ENCODE measurements at places on chromosomes 16 and 17.

DNA sequence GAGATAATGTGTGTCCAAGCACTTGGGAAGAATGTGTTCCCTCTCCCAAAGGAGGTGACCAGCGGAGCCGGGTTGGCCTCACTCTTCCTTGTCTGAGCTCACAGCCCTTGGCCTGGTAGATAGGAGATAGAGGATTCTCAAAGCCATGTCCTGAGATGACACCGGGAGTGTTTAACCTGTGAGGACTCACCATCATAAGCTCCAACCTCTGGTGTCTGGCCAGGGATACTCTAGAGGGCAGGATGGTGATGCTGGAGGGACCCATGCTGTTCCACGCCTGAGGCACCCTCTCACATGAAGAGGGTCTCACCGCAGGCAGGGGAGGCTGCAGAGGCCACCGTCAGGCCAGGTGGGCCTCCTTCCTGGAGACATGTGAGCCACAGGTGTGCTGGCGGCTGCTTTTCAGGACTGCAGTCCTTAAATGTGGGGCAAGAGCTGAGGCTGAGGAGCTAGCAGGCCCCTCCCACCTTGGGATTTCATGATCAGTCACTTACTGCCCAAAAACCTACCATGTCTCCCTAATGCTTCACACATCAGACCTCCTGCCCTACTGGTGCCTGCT, 6.6 kb upstream of the ZNF629 start:
- DNase-seq: no peak

- DNase-seq: no peak
Measured at GRCh38 chr17:48488548-48489106, 42.2 kb downstream of the HOXB1 start.

GRCh38 chr16:50548125-50548908, at the start of gene NKD1:
NKD1 (plus strand) TSS chr16:50548396; CDS start chr16:50548554, 158 bp downstream.
- peak; percentile 77 for DNase-seq

- no peak for DNase-seq
Measured at GRCh38 chr17:56809106-56809819, 24.5 kb downstream of the C17orf67 start.

DNA sequence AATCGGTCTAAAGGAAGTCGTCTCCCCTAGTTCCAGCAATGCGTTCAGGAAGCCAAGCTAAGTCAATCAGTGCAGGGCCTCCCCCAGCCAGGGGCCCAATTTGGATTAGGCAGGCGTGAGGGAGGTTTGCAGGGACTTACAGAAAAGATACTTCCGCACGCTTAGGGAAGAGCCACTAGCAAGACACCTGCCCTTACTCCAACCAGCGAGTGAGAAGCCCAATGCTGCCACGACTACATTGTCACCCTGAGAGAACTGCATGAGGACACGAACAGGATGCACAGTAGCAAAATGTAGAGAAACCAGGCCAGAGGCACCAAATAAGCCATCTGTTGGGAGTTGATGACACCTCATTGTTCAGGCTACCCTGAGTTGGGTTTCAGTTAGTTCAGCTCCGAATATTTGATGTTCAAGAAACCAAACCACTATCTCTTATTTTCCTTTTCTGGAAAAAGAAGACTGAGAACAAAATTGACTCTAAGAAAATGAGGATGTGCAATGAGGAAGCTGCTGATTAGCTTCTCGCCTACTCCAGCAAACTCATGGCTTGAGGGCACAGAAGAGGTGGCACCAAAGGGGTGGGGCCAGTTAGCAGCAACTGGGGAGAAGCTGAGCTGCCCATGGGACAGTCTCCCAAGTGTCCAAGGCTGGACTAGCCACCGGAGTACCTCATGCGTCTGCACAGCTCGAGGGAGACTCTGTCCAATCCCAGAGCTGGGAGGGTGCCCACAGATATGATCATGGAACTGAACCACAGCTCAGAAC, 29.3 kb downstream of the TK2 start:
- DNase-seq: no peak

DNA sequence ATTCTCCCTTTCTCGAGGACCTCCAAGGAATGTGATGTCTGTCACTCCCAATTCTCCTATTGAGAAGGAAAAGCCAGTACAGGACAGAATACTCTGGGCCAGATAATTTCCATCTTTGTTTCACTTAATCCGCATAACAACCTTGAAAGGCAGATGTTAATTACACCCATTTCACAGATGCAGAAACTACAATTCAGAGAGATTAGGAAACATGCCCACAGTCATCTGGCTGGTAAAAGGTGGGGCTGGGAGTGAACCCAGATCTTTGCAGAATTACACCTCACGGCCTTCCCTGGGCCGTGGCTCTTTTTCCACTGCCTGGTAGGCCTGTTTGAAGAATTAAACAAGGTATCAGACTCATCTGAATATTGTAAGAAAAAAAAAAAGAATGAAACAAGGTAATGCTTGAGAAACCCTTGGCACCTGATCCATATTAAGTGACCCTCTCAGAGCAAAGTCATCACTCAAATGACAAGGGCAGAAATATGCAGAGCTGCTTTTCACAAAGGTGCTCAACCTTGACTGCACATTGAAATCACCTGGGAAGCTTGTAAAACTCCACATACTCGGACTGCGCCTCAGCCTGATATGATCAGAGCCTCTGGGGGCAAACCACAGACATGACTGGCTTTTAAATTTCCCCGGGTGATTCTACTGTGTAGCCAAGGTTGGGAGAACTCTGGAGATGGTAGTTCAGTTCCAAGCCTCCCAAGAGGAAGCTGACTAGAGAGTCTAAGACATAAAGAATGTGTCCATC, 16.6 kb upstream of the G6PC1 start:
- DNase-seq: no peak

- peak; percentile 63 for DNase-seq
Measured at GRCh38 chr16:87278191-87279093, 38.8 kb downstream of the C16orf95 start.

DNA sequence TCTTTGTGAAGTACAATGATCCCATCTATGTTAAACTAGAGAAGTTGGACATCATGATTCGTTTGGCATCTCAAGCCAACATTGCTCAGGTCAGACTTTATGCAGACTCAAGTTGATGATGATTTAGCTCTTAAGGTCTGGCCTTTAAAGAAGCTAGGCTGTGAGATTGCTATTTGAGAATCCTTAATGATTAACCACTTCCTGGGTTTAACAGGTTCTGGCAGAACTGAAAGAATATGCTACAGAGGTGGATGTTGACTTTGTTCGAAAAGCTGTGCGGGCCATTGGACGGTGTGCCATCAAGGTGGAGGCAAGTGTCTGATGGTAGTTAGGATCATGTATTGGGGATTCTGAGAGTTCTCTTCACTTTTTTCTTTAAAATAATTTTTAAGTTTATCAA, 40.3 kb downstream of the AP2B1 start:
- DNase-seq: no peak

DNA sequence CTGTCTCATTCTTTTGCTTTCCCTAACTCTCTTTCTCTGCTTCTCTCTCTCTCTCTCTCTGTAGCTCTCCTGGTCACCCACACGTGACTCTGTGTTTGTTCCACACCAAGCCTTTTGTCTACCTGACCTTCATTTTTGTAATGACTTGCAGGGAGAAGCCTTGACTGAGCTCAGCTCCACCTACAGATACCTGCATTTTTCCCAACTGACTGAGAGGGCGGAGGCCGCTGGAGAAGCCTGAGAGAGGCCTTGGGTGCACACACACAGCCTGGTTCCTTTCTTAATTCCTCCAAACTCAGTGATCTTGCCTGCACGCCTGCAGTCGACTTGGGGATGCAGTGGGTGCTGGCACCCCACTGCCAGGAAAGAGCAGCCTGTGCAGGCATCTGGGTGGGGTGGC, 68.8 kb downstream of the LYRM1 start:
- no peak for DNase-seq

- no peak for DNase-seq
Measured at GRCh38 chr16:34803683-34804416, 1344.4 kb downstream of the TP53TG3F start.

DNA sequence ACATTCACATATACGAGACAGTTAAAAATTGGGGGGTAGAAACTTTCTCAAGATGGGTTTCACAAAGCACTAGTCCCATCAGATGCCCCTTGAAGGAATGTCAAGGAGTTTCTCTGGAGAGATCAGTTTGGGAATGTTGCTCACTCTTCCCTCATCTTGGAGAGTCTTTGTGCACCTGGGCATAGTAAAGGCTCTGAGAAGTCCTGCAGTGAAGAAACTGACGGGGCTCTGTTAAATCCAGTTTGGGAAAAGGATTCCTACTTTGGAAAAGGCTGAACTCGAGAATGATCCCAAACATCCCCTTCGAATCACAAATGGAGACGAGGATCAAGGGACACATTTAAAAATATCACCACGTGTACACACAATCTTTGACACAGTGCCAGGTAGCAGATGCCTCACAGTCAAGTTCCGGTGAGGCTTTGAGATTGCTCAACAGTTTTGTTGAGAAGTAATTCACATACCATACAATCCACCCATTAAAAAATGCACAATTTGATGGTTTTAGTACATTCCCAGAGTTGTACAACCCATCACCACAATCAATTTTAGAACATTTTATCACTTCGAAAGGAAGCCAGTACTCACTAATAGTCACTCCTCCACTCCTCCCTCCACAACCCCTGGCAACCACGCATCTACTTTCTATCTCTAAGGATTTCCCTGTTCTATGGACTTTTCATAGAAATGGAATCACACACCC, 203.4 kb upstream of the FOXF1 start:
- no peak for DNase-seq

- DNase-seq: no peak
Measured at GRCh38 chr16:27751676-27752075, 201.7 kb downstream of the KATNIP start.

DNA sequence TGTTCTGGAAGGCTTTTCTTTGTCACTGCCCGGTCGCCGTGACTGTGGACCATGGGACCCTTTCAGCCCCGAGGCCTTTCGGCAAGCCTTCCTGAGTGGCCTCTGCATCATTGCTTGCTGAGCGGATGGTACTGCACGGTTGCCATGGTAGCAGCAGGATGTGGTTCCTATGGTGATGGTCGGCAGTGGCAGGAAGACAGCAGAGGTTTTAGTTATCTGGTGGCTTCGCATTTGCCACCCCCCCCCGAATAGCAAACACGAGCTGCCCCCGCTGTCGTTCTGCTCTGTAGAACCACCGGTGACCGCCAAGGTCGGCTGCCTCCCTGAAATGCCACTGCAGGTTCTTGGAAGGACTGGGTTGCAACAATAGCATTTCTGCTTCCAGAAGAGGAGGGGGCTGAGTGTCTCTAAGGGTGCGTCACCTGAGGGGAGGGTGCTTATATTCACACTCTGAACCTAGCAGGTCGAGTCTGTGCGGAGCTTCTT, 76.6 kb downstream of the CMIP start:
- no peak for DNase-seq

- DNase-seq: no peak
Measured at GRCh38 chr17:40437095-40437732, 6.0 kb upstream of the IGFBP4 start.

- DNase-seq: no peak
Measured at GRCh38 chr16:35692824-35693223, 2233.4 kb downstream of the TP53TG3F start.

GRCh38 chr17:58329035-58329809, 627 bp upstream of the TSPOAP1 start:
- DNase-seq: peak; percentile 83

DNA sequence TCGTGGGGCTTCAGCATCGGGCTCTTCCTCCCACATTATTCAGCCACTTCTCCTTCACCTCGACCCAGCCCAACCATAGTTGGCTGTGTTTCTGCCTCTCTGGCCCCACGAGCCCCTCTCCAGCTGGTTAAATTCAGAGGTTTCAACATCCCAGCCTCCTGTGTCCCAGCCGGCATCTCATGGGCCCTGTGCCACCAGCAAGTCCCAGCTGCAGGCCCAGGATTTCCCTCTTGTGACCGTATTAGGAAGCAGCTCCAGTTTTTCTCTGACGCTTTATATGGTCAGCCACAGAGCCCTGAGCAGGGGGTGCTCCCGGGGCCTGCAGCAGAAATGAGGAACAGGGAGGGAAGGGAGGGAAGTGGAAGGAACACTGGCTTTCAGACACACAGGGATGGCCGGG, 27.4 kb downstream of the MYH11 start:
- peak; percentile 8 for DNase-seq

DNA sequence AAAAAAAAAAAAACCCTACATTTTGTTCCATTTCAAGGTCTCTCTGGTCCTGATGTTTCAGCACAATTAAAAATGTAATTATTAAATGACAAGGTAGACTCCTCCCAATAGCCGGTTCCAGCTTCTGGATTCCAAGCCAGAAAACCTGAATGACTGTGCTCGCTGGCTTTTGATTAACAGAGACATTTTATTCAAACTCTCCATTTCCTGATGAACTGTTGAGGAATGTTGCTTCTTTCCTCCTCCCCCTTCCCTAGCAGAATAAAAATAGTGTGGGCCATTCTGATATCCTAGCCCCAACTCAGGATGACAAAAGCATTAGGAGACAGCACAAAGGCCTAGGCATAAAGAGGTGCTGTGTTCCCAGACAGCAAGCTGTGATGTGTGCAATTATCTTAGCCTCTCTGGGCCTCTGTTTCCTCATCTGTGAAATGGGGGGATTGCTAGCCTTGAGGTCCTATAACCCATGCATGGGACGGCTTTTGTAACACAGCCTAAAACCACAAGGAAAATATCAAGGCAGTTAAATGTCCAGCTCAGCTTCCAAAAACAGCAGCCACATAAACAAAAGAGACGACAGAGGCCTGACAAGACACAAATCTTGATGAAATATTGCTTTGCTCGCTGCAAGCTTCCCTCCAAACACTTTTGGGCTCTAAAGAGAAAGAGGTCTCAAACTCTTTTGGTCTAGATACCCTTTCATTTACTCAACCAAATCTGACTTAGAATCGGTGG, 127.2 kb upstream of the RCVRN start:
- no peak for DNase-seq

- no peak for DNase-seq
Measured at GRCh38 chr17:9935408-9935807, 30.3 kb upstream of the RCVRN start.

GRCh38 chr17:77373299-77374169, 232.8 kb downstream of the SEC14L1 start:
- DNase-seq: peak; percentile 57

GRCh38 chr17:38748149-38748891, at the start of gene PCGF2:
PCGF2 (minus strand) TSS chr17:38748336; CDS start chr17:38740402, 7,934 bp downstream.
- DNase-seq: peak; percentile 99

- no peak for DNase-seq
Measured at GRCh38 chr16:67490335-67491096, 7.2 kb upstream of the AGRP start.

- DNase-seq: no peak
Measured at GRCh38 chr16:56067406-56067805, 123.9 kb upstream of the GNAO1 start.

DNA sequence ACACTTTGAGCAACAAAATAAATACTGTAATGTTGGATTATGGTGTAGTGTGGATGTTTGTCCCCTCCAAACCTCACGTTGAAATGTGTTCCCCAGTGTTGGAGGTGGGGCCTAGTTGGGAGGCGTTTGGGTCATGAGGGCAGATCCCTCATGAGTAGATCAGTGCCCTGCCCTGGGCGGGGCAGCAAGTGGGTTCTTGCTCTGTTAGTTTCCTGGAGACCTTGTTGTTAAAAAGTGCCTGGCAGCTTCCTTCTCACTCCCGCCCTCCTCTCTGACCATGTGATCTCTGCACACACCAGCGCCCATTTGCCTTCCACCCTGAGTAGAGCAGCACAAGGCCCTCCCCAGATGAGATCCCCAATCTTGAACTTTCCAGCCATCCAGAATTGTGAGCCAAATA, 67.7 kb downstream of the MPRIP start:
- DNase-seq: no peak
